Tibial nerve (tissue), 4 donors: ENCODE measurements at places on chromosomes 13 and 19.

- no peak for DNase-seq
Observed at GRCh38 chr13:56893843-56894242, 246.9 kb upstream of the PRR20A start.

GRCh38 chr13:110812869-110813645, 99.6 kb downstream of the ING1 start:
- no peak for DNase-seq

DNA sequence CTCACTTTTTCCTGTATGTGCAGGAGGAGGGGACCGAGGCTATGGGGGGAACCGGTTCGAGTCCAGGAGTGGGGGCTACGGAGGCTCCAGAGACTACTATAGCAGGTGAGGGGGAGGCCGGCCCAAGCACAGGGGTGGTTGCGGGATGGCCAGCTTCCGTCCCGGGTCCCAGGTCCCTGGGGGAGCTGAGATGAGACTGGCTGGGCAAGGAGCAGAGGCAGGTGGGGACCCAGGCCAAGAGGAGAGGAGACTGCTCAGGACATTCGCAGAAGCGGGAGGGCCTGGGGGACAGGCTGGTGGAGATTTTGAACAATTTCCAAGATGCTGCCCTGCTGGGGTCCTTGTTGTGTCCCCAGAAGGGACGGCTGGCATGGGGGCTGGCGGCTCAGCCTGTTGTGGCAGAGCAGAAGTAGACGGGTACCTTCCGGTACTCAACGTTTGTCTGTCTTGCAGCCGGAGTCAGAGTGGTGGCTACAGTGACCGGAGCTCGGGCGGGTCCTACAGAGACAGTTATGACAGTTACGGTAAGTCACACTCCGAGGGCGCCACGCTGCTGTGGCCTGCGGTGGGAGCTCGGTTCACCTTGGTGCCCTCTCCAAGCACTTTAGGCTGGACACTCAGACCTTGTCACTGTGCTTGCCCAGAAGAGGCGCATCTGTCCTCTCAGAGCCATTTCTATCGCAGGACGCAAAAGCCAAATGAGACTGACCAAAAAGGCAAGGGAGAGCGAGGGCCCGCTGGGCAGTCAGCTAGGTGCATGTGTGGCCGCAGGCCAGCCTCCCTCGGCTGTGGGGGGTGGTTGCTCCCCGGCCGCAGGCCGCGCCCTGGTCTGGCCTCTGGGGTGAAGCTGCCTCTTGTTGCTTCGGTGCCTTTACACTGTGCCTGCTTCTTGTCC, 2.6 kb downstream of the CIRBP start:
- no peak for DNase-seq

GRCh38 chr19:32469795-32470194, 64.2 kb downstream of the DPY19L3 start:
- no peak for DNase-seq

DNA sequence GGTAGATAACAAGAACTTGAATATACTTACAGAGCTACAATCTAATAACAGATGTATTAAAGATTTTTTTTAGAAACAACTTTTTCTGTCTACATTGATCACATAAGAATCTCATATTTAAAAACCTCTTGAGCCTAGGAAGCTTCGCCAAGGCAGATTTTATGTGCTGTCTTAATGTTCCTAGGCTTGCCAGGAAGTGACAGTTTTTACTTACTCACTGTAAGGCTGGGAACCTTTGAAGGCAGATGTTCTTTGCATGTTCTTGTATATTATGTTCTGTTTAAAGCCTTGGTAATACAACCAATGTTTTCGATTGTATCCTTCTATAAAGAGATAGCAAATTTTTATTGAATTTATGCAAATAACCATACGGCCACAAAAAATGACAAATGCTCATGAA, 492.7 kb downstream of the GPC5 start:
- DNase-seq = no peak

DNA sequence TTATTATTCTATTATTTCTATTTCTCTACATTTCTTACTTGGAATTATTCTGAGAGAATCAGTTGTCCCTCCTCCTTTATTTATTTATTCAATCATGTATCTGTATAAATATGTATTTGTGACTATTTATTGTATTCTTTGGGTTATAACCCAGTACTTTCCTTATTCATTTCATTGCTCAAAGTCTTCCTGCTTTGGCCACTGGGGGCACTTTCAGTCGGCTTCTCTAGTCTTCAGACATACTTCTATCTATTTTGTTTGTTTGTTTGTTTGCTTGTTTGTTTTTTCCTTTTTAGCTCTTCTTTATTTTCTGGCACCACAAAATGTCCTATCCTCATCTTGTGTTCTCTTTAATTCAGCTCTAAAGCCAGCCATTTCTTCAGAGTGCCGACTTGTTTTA, 260.4 kb downstream of the NALCN start:
- DNase-seq = no peak

GRCh38 chr13:30685987-30686386, 49.4 kb upstream of the ALOX5AP start:
- DNase-seq = no peak

DNA sequence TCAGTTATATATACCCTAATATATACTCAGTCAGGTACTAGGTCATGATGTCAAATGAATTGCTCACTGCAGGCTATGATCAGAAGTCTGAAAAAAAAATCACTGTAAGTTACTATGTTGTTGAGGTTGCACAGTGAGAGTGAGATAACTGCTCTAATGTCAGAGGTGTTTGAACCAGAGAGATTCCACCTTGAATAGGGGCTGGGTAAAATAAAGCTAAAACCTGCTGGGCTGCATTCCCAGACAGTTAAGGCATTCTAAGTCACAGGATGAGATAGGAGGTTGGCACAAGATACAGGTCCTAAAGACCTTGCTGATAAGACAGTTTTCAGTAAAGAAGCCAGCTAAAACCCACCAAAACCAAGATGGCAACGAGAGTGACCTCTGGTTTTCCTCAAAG, 10.2 kb downstream of the EPSTI1 start:
- no peak for DNase-seq
